T-cell (primary cell): ENCODE measurements at places on chromosomes 1 and 21. TPM values are rescaled to one million over a fixed set of nuclear protein-coding genes. Genes with fewer than 3 reads are reported as not detected.

GRCh38 chr1:230858918-230859729 lies 9.2 kb downstream of the C1orf198 start:
- H3K4me3 ChIP-seq, result no peak overlapping the region
- no peak overlapping the region for H3K27ac ChIP-seq
- H3K4me1 ChIP-seq, result no peaks in the 10 kb centered on the region
- DNase-seq, result no peak
- no peaks in the 10 kb centered on the region for H3K36me3 ChIP-seq

DNA sequence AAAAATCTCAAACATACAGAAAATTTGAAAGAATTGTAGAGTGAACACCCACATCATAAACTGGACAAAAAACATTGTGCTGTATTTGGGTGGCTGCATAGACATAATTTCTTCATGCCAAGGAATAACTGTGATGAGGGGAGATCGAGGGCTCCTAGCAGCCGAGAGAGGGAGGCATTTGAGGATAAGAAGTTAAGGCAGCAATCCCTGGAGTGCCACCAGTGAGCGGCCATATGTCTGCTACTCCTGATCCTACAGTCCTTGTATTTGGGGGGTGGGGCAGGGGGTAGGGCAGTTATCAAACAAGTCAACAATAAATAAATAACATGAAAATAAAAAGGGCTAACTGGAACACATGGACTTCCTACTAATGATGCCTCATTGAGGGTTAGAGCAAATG lies 54.5 kb downstream of the ATP5PO start:
- no peaks in the 10 kb centered on the region for H3K4me1 ChIP-seq
- no peak for DNase-seq
- H3K36me3 ChIP-seq, result no peaks in the 10 kb centered on the region
- no peaks in the 10 kb centered on the region for H3K27me3 ChIP-seq
- no peak overlapping the region for H3K4me3 ChIP-seq

GRCh38 chr1:232179896-232180778 lies 449.8 kb downstream of the SIPA1L2 start:
- no peak overlapping the region for H3K4me3 ChIP-seq
- no peak overlapping the region for H3K27ac ChIP-seq
- H3K36me3 ChIP-seq, result no peaks in the 10 kb centered on the region
- H3K4me1 ChIP-seq, result no peaks in the 10 kb centered on the region
- DNase-seq, result no peak
- peaks cover 4% of the 10 kb centered on the region for H3K27me3 ChIP-seq

The FAM78B gene
- total RNA-seq, result 0.09 TPM

GRCh38 chr21:46229133-46229922 lies 754 bp upstream of the LSS start:
- H3K27ac ChIP-seq, result peak overlapping the region; percentile 1
- H3K36me3 ChIP-seq, result peaks cover 3% of the 10 kb centered on the region
- H3K4me1 ChIP-seq, result peaks cover 2% of the 10 kb centered on the region
- DNase-seq, result no peak
- H3K4me3 ChIP-seq, result peak overlapping the region; percentile 64

- H3K4me3 ChIP-seq, result no peak overlapping the region
- no peak overlapping the region for H3K27ac ChIP-seq
Measured at GRCh38 chr1:102120910-102121309, 124.2 kb upstream of the OLFM3 start.

- no peak for DNase-seq
- no peaks in the 10 kb centered on the region for H3K36me3 ChIP-seq
Measured at GRCh38 chr1:1893997-1894353, 3.1 kb upstream of the GNB1 start.

- DNase-seq, result no peak
- no peak overlapping the region for H3K27ac ChIP-seq
- no peak overlapping the region for H3K4me3 ChIP-seq
- H3K27me3 ChIP-seq, result no peaks in the 10 kb centered on the region
- H3K36me3 ChIP-seq, result no peaks in the 10 kb centered on the region
Measured at GRCh38 chr1:31867546-31867945, 51.7 kb upstream of the SPOCD1 start.

- no peak overlapping the region for H3K27ac ChIP-seq
- H3K4me3 ChIP-seq, result no peak overlapping the region
- DNase-seq, result no peak
Measured at GRCh38 chr1:11722538-11722937, 13.4 kb upstream of the AGTRAP start.

GRCh38 chr1:84691122-84691783 lies 992 bp upstream of the SSX2IP start:
- no peak for DNase-seq
- H3K27ac ChIP-seq, result peak overlapping the region; percentile 81
- H3K27me3 ChIP-seq, result no peaks in the 10 kb centered on the region
- H3K36me3 ChIP-seq, result no peaks in the 10 kb centered on the region
- peak overlapping the region; percentile 64 for H3K4me3 ChIP-seq

GRCh38 chr1:9438431-9439073 lies 100.7 kb upstream of the SLC25A33 start:
- H3K27me3 ChIP-seq, result peaks cover 27% of the 10 kb centered on the region
- DNase-seq, result no peak
- no peak overlapping the region for H3K27ac ChIP-seq
- no peaks in the 10 kb centered on the region for H3K4me1 ChIP-seq

The IFI44L gene
- total RNA-seq, result 4.5 TPM

- no peak overlapping the region for H3K27ac ChIP-seq
- no peaks in the 10 kb centered on the region for H3K27me3 ChIP-seq
- H3K36me3 ChIP-seq, result no peaks in the 10 kb centered on the region
- peaks cover 13% of the 10 kb centered on the region for H3K4me1 ChIP-seq
- H3K4me3 ChIP-seq, result no peak overlapping the region
Measured at GRCh38 chr1:42453386-42453785, 2.4 kb downstream of the ZMYND12 start.

DNA sequence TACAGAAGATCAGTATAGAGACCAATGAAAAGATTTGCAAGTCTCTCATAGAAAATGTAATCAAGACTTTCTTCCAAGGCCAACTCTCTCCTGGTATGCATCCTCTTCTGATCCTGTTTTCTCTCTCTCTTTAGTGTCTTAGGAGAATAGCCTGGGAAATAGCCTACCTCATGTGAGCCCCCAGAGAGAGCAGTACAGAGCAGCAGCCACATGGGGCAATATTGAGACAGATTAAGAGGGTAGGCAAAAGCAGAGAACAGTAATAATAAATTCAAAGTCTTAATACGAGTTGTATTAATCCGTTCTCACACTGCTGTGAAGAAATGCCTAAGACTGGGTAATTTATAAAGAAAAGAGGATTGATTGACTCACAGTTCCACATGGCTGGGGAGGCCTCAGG lies 61.4 kb downstream of the RNASEL start:
- no peaks in the 10 kb centered on the region for H3K27me3 ChIP-seq
- H3K36me3 ChIP-seq, result no peaks in the 10 kb centered on the region
- H3K4me3 ChIP-seq, result no peak overlapping the region
- no peaks in the 10 kb centered on the region for H3K4me1 ChIP-seq
- no peak overlapping the region for H3K27ac ChIP-seq
